ENCODE measurements at places on chromosomes 3 and 15.

GRCh38 chr3:113063126-113063894, 72.5 kb downstream of the GTPBP8 start:
- no peak for DNase-seq

DNA sequence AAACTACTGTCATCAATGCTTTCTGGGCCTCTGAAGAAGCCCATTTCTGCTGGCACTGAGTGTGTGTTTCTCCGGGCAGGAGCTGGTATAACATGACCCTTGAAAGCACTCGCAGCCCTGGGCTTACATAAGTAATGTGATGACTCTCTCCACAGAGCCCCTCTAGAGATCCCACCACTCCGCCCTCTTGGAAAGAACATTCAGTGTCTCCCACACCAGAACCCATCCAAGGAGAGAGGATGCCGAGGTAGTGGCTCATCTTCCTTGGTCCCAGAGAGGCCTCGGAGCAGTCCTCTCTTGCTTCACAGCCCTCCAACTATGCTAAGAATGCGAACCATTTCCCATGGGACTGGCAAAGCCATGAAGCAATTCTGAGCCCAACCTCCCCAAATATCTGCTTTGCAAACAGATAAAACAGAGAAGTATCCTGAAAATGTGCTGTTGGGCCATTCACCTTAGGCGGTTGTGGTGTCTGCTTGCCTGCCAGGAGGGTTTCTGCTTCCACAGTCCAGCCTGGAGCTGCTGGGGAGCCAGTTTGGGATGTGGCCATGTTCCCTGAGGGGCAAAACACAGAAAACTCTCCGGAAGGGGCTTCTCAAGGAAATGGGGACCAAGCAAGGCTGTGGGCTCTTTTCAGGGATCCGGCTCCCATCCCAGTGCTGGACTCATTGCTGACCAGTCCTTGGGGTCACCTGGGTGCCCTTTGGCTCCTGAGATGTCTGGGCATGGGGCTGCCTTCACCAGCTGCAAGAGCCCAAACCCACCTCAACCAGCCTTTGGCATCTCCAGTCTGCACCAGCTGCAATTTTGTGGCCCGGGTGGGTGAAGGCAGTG, 47.3 kb downstream of the AMOTL2 start:
- no peak for DNase-seq

DNA sequence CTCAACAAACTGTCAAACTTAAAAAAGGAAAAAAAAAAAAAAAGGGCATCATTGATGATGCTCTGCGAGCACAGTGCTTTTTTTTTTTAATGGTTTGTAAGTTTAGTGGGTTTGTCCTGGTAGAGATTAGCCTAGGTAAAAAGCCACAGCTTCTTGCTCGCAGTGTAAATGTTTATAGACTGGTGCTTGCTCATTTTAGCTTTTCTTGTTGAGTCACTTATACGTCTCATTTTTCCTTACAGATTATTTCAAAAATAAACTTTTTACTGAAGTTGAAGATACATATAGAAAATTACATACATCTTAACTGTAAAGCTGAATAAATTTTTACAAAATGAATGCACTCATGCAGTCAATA, 16.5 kb upstream of the TRA2B start:
- DNase-seq: no peak

DNA sequence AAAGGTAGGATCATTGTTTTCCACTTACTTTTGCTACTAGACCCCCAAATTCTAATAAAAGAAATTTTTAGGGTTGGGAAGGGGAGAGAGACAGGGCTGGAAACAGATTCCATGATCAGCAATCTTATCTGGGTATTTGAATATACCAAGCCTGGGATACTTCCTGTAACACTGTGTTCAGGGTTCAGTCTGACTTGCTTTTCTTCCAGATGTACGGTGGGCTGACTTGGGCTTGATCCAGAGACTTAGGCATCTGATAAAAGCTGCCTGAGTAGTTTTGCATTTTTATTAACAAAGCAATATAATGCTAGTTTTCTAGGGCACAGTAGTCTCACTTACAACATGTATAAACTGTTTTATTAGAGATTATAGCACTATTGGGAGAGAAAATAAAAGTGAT, 49.2 kb downstream of the KCNMB2 start:
- DNase-seq: no peak

DNA sequence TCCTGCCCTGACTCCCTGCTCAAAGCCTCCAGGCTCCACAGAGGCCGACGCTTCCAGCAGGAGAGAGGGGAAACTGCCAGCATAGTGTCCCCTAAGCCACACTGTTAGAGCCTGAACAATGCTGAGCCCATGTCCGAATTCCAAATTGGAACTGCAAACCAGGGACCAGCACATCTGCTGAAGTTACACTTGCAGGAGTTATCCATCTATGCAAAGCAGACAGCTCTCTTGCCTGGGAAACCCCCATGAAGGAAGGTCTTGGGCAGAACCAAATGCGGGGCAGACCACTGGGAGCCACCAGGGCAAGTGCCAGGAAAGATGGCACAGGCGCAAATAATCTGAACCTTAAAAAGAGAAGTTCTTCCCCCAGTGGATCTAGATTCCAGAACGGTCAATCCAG, 625 bp downstream of the LRRC15 start:
- no peak for DNase-seq

- DNase-seq: no peak
Observed at GRCh38 chr3:132290833-132291232, 26.4 kb upstream of the ACP3 start.

GRCh38 chr15:97566961-97567360, 393.5 kb upstream of the ARRDC4 start:
- no peak for DNase-seq

- no peak for DNase-seq
Observed at GRCh38 chr3:140711390-140712035, 33.6 kb downstream of the TRIM42 start.

- no peak for DNase-seq
Observed at GRCh38 chr3:192091831-192092230, 630.9 kb downstream of the PYDC2 start.

GRCh38 chr15:100777821-100778220, 101.8 kb upstream of the ALDH1A3 start:
- no peak for DNase-seq

Data from stimulated activated CD8-positive, alpha-beta memory T cell treated with anti-CD3 and anti-CD28 coated beads, Interleukin-4, amount 100 ng/mL, for 1 hour (primary cell).